ENCODE measurements at places on chromosomes 16 and 17. TPM values are rescaled to one million over a fixed set of nuclear protein-coding genes. Genes with fewer than 3 reads are reported as not detected.

- no peak for DNase-seq
Measured at GRCh38 chr17:60893475-60893874, 215.8 kb downstream of the BCAS3 start.

Gene GPT2
- total RNA-seq = 3.9 TPM

GRCh38 chr17:55391244-55391757, 30.3 kb downstream of the MMD start:
- no peak for DNase-seq

- DNase-seq = no peak
Measured at GRCh38 chr16:51951668-51952298, 595.2 kb downstream of the TOX3 start.

DNA sequence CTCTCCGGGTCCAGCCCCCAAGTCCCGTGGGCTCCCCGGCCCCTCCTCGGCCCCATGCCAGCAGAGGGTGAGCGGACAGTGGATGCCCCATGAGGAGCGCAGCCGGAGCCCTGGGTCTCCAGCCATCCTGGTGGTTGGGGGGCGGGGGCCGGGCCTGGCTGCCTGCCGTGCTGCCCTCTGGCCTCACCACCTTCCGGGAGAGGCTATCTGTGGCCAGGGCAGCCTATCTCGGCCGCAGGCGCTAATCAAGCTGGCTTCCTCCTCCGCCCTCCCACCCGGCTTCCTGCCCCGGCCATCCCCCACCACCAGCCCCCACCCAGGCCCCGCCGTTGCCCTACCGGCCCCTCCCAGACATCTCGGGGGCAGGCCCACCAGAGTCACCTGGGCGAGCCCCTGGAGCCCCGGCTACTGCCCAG, 46.8 kb downstream of the ZFPM1 start:
- no peak for DNase-seq

DNA sequence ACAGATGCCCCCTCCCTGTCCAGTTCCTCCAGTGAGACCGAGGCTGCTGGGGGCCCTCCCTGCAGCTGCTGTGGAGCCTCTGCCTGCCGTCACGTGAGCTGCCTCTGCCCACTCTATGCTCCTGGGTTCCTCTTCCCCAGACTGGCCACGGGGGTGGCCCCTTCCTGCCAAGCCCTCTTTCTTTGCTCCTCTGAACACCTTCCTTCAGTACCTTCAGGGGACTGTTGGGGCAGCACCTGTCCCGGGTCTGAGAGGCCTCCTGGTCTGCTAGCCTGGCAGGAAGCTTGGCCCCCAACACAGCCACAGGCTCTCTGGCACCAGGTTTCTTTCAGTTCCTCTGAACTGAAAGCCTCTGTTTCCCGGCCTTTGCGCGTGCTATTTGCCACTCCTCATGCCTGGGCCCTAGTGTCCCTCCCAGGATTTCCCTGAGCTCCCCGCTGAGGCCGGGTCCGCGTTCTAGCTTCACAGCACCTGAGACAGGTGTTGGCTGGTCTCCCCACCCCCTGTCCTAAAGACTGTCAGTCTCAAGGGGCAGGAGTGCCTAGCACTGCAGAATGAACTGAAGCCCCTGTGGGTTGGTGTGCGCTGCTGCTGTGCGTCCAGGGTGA, 6.6 kb upstream of the ATP6V0C start:
- DNase-seq = no peak

DNA sequence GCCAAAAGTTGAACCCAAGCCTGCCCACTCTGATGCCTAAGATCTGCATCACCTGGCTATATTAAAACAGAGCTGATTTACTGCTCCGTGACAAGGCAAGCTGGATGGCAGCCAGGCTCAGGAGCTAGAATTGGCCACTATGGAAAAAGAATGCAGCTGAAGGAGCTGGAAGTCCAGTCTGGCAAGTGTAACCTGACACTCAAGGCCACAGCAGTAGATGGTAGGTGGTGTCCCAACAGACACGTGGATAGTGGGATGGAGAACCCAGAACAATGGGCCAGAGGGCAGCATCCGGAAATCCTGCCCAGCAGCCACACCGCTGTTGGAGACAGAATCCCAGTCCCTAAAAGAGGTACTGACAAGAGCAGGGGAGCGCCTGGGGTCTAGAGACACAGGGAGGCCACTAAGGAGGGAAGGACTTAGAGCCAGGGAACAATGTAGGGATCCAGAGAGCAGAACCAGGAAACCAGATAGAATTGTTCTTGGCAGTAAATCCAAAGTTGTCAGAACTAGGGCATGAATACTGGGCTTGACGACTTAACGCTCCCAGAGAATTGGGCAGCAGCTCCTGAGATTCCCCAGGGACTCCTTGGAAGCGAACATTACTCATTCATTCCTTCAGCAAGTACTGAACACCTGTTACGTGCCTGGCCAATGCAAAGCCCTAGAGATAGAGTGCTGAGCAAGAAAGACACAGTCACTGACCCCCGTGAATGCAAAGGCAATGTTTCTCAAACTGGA, 85.7 kb downstream of the CDYL2 start:
- DNase-seq = no peak

DNA sequence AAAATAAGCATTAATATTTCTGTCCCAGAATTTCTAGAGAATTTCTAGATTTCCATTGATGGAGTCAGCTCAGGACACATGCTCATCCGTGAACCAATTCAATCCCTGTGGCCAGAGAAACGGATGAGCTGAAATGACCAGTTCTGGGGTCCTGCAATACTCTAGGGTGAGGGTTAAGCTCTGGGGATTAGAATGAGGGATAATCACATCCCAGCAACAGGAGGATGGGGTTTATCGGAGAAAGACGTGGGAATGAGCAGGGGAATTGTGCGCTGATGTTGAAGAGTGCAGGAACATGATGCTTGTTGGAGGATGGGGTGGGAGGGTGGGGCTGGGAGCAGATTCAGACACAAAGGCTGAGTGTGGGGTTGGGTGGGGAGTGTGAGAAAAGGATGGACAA, 64.1 kb downstream of the SLC5A11 start:
- DNase-seq = no peak

- no peak for DNase-seq
Measured at GRCh38 chr16:68081861-68082628, 3.1 kb upstream of the NFATC3 start.

Gene LRRC46
- total RNA-seq = 1.4 TPM

- DNase-seq = no peak
Measured at GRCh38 chr16:48210747-48211146, 33.4 kb upstream of the LONP2 start.

DNA sequence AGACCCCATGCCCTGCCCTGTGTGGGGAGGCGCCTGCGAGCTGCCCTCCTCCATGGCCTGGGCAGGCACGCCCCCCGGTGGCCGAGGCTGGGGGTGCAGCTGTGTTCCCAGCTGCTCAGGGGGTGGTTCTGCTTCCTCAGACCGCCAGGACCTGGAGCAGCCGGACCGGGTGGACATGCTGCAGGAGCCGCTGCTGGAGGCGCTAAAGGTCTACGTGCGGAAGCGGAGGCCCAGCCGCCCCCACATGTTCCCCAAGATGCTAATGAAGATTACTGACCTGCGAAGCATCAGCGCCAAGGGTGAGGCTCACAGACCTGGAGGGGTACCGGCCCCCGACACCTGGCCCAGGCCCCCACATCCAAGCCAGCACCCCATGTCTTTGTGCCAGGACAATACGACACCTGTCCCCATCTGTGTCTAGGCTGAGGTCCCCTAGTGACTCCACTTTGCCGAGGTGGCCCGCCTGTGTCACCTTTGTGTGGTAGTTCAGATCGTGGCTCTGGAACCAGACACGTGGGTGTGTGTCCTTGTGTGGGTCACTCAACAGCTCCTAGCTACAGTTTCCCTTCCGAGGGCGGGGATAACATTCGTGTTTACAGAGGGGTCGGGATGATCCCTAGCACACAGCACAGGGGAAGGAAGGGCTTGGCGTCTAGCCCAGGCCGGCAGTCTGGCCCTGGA, 9.3 kb downstream of the GJD3 start:
- DNase-seq = peak; percentile 72

- DNase-seq = no peak
Measured at GRCh38 chr16:84413244-84414004, 45.1 kb downstream of the ATP2C2 start.

Gene PPY
- total RNA-seq = not detected

DNA sequence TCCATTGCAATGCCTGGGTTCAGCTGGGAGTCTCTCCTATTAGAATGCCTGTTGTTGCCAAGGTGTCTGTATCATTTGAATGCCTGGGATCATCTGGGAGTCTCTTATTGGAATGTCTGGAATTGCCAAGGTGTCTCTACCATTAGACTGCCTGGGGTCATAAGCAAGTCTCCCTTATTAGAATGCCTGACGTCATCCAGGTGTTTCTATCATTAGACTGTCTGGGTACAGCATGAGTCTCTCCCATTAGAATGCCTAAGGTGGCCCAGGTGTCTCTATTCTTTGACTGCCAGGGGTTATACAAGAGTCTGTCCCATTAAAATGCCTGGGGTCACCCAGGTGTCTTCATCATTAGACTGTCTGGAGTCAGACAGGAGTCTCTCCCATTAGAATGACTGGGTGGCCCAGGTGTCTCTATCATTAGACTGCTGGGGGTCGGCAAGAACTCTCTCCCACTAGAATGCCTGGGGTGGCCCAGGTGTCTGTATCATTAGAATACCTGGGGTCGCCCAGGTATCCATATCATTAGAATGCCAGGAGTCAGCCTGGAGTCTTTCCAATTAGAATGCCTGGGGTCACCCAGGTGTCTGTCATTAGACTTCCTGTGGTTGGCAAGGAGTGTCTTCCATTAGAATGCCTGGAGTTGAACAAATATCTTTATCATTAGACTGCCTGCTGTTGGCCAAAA, 2274.0 kb downstream of the TP53TG3F start:
- DNase-seq = no peak

DNA sequence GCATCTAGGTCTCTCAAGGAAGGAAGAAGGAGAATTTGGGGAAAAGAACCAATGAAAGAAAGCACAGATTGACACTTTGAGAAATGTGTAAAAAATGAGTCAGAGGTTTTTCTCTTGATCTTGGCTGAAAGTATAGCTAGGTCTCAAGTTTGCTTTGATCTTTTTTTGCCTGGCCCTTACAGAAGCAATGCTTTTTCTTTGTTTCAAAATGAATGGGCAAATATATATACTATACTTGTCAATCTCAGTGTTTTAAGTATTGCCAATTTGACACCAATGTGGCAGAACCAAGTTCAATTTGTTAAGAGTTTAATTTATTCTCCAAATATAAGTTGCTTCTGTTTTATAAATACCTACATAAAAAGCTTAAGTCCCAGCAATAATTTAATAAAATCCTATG, 119.6 kb downstream of the PPM1E start:
- no peak for DNase-seq

- DNase-seq = no peak
Measured at GRCh38 chr16:88196471-88197400, 186.0 kb upstream of the ZNF469 start.

Gene PLLP
- total RNA-seq = 0.55 TPM

DNA sequence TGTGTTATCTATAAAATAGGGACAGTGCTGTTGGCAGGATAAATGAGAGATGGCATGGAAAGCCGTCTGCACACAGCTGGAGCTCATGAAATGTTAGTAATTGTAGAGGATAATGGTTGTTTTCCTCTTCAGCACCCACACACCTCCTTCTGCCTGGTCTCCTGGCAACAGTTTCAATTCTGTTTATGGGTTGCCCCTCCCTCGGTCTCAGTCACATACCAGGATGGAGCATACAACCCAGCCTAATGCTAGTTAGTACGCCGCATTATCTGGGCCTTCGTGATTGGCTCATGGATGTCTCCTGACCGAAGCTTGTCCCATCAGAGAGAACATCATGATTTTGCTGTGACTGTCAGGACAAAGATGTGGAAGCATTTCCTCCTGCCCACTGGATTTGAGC, 126.2 kb upstream of the WSCD1 start:
- no peak for DNase-seq

Gene OR3A2
- 1.4 TPM for total RNA-seq

Gene LCAT
- 15.3 TPM for total RNA-seq

Gene MARVELD3
- total RNA-seq = not detected

Gene VASN
- total RNA-seq = not detected

Gene KRT36
- not detected for total RNA-seq

Measured in activated CD4-positive, alpha-beta T cell treated with anti-CD3 and anti-CD28 coated beads, Interleukin-2, amount 10 ng/mL, durations not matched to agents 7 days and 5 days (primary cell).